ENCODE measurements at places on chromosomes 7 and 10.

GRCh38 chr10:1089017-1089689, 33.0 kb downstream of the WDR37 start:
- DNase-seq: no peak

DNA sequence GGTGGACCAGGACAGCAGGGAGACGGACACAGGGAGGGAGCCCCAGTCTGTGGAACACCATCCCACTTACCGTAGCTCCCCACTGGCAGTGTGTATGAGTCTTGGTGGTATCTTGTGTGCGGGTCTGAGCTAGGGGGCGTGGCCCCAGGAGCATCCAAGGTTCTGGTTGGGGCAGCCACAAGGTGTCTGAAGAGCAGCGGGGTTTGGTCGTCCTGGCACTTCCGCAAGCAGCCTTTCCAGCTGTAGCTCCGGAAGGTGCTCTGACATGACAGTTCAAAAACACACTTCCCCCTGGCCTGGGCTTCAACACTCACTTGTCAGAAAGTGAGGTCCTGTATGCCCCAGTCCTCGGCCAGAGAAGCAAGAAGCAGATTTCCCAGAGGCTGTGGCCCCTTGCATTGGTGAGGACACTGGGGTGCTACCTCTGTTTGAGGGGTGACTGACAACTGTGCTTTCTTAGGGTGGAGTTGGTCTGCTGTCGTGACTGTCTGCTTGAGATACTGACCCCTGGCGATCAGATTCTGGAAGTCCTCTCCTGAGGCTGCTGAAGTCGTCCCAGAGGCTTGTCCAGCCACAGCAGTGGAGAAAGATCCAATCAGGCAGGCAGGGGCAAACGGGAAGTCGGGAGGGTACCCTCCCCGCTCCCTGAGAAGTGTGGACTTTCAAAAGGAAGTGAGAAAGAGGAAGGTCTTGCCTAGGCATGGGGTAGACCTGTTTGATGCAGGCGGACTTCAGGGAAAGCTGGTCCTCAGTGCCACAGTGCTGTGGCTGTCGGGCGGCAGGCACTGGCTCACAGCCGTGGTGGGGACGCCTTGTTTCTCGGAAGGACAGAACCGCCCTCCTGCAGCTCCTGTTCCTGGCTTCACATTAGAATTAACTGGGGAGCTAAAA, 51.4 kb upstream of the PFKFB3 start:
- DNase-seq: peak; percentile 69

- DNase-seq: no peak
Observed at GRCh38 chr10:98339799-98340198, 71.8 kb upstream of the LOXL4 start.

DNA sequence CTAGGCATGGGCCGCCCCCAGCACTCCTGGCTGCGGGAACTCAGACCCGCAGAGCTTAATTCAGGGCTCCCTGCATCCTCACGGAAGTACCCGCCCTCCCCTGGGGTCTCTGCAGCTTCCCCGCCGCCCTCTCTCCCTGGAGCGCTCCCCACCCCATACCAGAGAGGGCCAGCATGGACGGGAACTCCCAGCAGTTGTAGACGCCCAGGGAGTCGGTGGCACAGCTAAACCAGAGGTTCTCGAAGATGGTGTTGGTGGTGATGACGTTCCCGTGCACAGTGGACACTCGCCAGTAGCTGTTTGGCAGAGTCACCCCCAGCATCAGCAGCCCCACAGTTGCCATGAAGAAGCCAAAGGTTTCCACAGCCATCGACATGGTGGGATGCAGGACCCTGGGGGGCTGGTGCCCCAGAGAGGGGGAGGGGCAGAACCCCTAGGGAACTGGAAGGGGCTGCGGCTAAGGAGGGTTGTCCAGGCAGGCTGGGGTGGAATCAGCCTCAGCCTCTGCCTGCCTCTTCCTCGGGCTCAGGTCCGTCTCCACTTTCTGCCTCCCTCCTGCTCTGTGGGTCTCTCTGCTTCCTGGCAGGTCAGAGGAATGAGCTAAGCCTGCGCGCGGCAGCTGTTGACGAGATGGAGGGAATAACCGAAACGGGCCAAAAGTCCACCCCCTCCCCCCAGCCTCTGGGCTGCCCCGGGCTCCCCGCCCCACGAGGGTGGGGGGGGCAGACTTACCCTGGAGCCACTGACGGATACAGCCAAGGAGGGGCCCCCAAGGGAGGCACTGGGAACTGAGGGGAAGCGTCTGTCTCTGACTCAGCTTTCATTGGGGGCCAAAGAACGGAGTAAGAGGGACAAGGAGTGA, at the start of gene CLDN15:
TSS of gene CLDN15 (minus strand) at position 597 of the 862 bp plus-strand sequence. CDS start at position 376, 221 bp downstream.
- DNase-seq: peak; percentile 61

GRCh38 chr7:7861211-7861633, 107.4 kb upstream of the GLCCI1 start:
- DNase-seq: peak; percentile 87

GRCh38 chr10:3201796-3202195, 29.2 kb upstream of the PITRM1 start:
- no peak for DNase-seq

DNA sequence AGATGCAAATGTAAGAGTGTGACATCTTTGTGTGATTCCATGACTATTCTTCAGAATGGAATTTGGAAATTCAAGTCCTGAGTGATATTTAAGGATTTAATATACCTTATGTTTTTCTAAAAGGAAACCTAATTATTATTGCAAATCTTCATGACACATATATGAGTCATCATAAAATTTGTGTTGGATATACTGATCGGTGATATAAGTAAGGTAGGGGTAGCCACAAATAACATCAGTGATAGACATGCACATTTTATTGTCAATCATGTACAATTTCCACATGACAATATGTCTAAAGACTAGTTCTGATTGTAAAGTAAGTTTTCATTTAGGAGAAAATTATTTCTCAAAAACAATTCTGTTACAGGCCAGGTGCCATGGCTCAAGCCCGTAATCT, 59.7 kb upstream of the AGMO start:
- no peak for DNase-seq

GRCh38 chr7:96614154-96614867, 95.3 kb downstream of the SEM1 start:
- no peak for DNase-seq

DNA sequence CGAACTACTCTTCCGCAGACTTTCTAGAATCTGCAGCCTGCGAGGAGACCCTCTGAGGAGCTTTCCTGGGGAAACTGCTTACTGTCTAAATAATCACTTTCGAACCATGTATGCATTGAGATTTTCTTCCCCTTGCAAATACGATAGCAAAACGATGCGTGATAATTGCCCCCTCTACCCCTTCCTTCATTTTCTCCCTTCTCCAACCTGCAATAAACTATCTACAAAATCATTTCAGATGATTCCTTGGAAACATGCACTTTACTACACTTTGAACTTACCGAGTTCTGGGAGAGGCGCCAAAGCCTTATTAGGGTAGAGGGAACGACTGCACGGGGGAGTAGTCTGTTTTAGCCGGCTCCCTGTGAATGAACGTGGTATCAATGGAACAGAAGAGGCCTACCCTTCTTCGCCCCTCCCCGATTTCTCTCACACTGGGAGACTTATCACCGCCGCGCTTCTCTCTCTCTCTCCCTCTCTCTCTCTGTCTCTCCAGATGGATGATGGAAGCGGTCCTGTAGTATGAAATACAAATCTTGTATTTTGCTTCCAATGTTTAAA, at the start of gene FGFBP3:
TSS of gene FGFBP3 (minus strand) at position 370 of the 561 bp plus-strand sequence. CDS start 517 bp downstream, outside the sequence.
- peak; percentile 45 for DNase-seq

DNA sequence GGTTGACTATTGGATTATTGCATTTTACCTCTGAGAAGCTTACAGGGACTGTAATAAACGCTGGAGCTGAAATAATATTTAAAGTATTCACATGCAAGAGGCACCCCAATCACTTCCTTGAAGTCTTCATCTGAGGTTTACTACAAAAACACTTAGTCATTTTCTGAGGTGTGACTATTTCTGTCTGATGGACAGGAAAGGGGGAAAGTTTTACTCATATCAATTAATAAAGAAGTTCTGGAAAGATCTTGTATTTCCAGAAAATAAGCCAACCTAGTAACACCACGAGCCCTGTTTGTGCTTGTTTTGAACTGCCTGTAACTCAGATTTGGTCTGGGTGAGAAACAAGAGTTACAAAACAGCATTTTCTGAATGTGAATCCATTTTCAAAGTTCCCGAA, 63.9 kb upstream of the PRKCQ start:
- DNase-seq: no peak

DNA sequence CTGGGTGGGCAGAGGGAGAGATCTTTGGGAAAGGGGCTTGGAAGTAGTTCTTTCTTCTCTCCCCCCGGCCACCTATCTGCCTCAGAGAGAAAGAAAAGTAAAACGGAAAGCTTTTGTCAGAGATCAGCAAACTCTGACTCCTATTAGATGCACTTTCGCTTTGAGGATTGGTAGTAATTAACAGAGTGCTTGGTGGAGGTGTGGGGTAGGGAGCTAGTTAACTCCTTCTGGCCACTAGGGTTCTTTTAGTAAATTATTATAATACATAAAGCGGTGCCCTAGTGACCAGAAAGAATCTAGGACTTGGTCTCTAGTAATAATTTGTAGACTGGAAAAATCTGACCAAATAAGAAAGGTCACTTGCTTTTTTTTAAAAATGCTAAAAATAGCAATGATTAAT, 54.6 kb downstream of the CPVL start:
- no peak for DNase-seq

DNA sequence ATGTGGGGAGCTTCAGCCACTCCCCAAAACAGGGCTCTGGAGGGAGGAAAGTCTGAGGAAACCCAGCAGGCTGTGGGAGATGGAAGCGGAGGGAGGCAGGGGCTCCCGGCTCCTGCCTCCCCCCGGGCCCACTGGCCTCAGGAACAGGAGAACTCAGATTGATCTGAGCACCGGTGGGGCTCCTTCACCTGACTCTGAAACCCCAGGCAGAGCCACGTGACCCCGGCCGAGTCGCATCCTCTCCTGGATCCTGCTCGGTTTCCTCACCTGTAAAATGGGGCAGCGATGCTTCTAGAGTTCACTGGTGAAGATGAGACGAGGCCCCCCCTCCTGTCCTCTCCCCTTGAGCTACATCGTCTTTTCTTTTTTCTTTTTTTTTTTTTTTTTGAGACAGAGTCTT, 33.6 kb downstream of the TCERG1L start:
- no peak for DNase-seq

GRCh38 chr7:39987641-39988347, 37.7 kb downstream of the CDK13 start:
- no peak for DNase-seq

GRCh38 chr10:127524908-127525665, 24.0 kb upstream of the NPS start:
- DNase-seq: no peak

- peak; percentile 91 for DNase-seq
Observed at GRCh38 chr7:120996333-120996987, 7.9 kb downstream of the CPED1 start.

DNA sequence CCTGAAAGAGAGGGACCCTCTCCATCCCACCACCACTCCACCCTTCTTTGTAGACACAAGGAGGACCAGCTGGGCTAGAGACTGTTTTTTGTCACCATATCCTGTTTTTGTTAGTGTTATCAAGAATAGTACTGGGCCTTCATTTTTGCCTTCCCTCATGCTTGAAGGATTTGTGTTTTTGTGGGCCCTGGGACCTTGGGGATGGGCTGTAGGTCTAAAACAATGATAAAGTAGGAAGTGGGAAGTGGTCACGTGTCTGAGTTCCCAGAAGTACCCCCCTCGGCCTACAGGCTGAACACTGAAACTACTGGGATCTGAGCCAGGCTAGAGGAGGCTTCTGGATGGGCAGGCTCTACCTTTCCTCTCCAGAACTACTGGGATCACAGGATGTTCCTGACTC, 8.9 kb downstream of the AGFG2 start:
- no peak for DNase-seq
